ENCODE measurements at places on chromosomes 3 and 15.

- H3K4me3 ChIP-seq: no peak overlapping the region
- no peaks in the 10 kb centered on the region for H3K4me1 ChIP-seq
- no peak overlapping the region for H3K27ac ChIP-seq
- DNase-seq: no peak
- H3K36me3 ChIP-seq: no peaks in the 10 kb centered on the region
Measured at GRCh38 chr3:191761906-191762305, 300.9 kb downstream of the PYDC2 start.

- H3K4me1 ChIP-seq: no peaks in the 10 kb centered on the region
- no peaks in the 10 kb centered on the region for H3K27me3 ChIP-seq
- peak; percentile 38 for DNase-seq
- H3K36me3 ChIP-seq: no peaks in the 10 kb centered on the region
- H3K4me3 ChIP-seq: no peak overlapping the region
Measured at GRCh38 chr3:28317438-28318022, 31.0 kb upstream of the ZCWPW2 start.

DNA sequence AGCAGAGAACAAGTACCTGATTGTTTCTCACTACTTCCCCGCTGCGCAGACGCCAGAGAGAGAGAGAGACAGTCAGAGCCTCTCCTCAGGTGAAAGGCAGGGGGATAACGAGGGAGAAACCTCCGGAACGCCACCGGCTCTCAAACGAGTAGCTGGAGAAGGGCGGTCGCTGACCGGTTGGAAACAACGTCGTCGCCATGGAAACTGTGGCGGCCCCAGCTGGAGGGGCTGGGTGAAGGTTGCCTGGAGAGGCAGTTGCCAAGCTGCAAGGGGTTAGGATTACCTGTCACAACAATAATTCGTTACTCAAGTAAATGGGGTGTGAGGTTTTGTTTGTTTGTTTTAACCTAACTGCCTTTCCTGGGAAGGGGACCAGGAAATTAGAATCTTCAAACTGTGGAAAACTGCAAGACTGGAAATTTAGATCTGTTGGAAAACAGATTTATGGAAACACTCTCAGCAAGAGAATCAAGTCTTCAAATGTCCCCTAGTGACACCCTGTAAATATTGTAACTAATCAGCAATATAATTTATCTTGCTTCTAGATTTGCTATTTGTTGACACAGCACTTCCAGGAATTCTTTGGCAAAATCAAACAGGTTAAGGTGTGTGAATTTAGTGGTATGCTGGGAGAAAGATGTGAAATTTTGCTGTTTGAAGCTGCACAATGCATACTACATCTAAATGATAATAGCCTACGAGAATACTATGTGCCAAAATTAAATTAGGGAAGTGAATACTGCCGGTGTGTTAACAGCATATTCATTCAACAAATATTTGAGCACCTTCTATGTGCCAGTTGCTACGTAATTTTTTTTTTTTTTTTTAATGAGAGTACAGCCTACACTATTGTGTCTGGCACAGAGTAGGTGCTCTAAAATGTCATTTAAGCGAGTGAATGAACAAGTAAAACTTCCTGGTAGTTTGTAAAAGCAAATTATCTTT is at the start of gene DNAH12:
Gene DNAH12, minus strand, starts transcription at position 164 of the 945 bp plus-strand sequence. CDS start 1,474 bp downstream, outside the sequence.
- H3K36me3 ChIP-seq: no peaks in the 10 kb centered on the region
- H3K27ac ChIP-seq: peak within 1 kb of the TSS; percentile 33
- DNase-seq: peak; percentile 78
- H3K27me3 ChIP-seq: no peaks in the 10 kb centered on the region
- H3K4me1 ChIP-seq: peaks cover 23% of the 10 kb centered on the region
- H3K4me3 ChIP-seq: no peak within 1 kb of the TSS

- no peak for DNase-seq
- H3K4me3 ChIP-seq: no peak overlapping the region
Measured at GRCh38 chr15:98740963-98741362, 92.6 kb downstream of the IGF1R start.

DNA sequence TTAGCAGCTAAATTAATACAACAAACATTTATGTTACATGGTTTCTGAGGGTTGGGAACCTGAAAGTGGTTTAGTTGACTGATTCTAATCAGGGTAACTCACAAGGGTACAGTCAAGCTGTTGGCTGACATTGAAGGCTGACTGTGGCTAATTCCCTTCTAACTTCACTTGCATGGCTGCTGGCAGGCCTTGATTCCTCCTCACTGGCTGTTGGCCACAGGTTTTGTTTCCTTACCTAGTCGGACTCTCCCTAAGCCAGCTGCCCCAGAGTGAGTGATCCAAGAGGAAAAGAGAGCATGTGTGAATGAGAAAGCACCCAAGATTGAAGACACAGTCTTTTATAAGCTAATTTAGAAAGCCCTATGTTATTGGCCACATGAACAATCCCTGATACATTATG is 700.1 kb downstream of the ROBO1 start:
- H3K27me3 ChIP-seq: no peaks in the 10 kb centered on the region
- H3K36me3 ChIP-seq: no peaks in the 10 kb centered on the region
- no peaks in the 10 kb centered on the region for H3K4me1 ChIP-seq
- no peak overlapping the region for H3K27ac ChIP-seq

DNA sequence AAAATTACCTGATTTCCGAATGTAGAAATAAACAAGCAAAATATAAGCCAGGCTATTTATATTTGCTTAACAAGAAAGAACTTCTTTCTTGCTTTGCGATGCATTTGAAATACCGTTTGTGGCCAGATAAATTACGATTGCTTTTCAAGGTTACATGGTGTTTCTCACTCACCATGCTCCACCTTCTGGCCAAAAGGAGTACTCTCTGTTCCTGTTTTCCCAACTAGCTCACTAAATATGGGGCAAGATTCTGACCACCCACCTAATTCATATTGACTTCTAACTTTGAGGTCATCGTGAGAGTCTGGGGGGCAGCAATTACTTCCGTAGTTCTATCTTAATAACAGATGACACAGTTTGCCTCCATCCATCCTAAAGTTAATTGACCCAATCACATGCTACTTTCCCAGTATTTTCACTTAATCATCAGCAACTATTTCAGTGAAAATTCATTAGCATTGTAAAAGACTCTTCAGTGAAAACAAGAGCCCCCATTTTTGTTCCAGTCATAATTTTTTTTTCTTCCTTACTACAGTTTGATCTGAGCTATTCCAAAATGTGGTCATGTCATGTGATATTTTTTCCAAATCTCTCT is 25.9 kb downstream of the ACP3 start:
- peak; percentile 59 for DNase-seq
- no peak overlapping the region for H3K27ac ChIP-seq

- no peak overlapping the region for H3K27ac ChIP-seq
- H3K36me3 ChIP-seq: no peaks in the 10 kb centered on the region
- H3K4me3 ChIP-seq: no peak overlapping the region
- no peaks in the 10 kb centered on the region for H3K4me1 ChIP-seq
- DNase-seq: peak; percentile 36
Measured at GRCh38 chr3:148309390-148310035, 388.2 kb upstream of the AGTR1 start.
